ENCODE measurements at places on chromosomes 6 and 20. TPM values are rescaled to one million over a fixed set of nuclear protein-coding genes. Genes with fewer than 3 reads are reported as not detected.

The NKAIN2 gene
- total RNA-seq = not detected

The PRL gene
- total RNA-seq = not detected

The DPM1 gene
- 80.8 TPM for total RNA-seq

The PHF20 gene
- 55.9 TPM for total RNA-seq

The CGA gene
- not detected for total RNA-seq

The ANKRD6 gene
- total RNA-seq = 4.7 TPM

The FILIP1 gene
- total RNA-seq = not detected

The NDUFAF4 gene
- 83.6 TPM for total RNA-seq

The TNFRSF6B gene
- not detected for total RNA-seq

The BPIFB6 gene
- not detected for total RNA-seq

The CENPB gene
- 65.5 TPM for total RNA-seq

The HLA-DMB gene
- 2.2 TPM for total RNA-seq

The TSBP1 gene
- total RNA-seq = not detected

The LY6G6D gene
- total RNA-seq = not detected

The DEFB128 gene
- total RNA-seq = not detected

The CST2 gene
- not detected for total RNA-seq

The BPIFA1 gene
- not detected for total RNA-seq

The MRPL2 gene
- total RNA-seq = 97.2 TPM

The MDN1 gene
- total RNA-seq = 69.8 TPM

The BPI gene
- total RNA-seq = not detected

The KCNB1 gene
- not detected for total RNA-seq

The GPR63 gene
- total RNA-seq = 1.7 TPM

The RPP40 gene
- total RNA-seq = 16.6 TPM

The MAS1L gene
- total RNA-seq = not detected

The PRDM1 gene
- 94.3 TPM for total RNA-seq

The SUPT3H gene
- total RNA-seq = 17.8 TPM

The PSORS1C2 gene
- not detected for total RNA-seq

The ERVFRD-1 gene
- total RNA-seq = not detected

The SNX9 gene
- total RNA-seq = 72.2 TPM

The SNAI1 gene
- total RNA-seq = 0.52 TPM

The GDAP1L1 gene
- total RNA-seq = not detected

The CLPSL2 gene
- not detected for total RNA-seq

The FITM2 gene
- total RNA-seq = 2.3 TPM

The RAET1L gene
- not detected for total RNA-seq

The PPP1R3G gene
- total RNA-seq = 0.04 TPM

The CASS4 gene
- total RNA-seq = 2.8 TPM

The SH3BGRL2 gene
- total RNA-seq = 1.1 TPM

The KIAA0408 gene
- total RNA-seq = 10.7 TPM

The WFDC12 gene
- not detected for total RNA-seq

The RBBP9 gene
- 18.1 TPM for total RNA-seq

The TUBB2B gene
- not detected for total RNA-seq

The SPATS1 gene
- total RNA-seq = not detected

The ZSWIM3 gene
- 4.5 TPM for total RNA-seq

The WFDC10B gene
- not detected for total RNA-seq

The SCRT2 gene
- total RNA-seq = not detected

The BPIFB2 gene
- total RNA-seq = not detected

The CST1 gene
- total RNA-seq = not detected

The PGBD1 gene
- total RNA-seq = 4.1 TPM

The KCNK5 gene
- total RNA-seq = 32.0 TPM

The BACH2 gene
- 55.6 TPM for total RNA-seq

The SIGLEC1 gene
- total RNA-seq = not detected

Data from activated CD8-positive, alpha-beta memory T cell treated with anti-CD3 and anti-CD28 coated beads for 36 hours (primary cell).